ENCODE measurements at places on chromosomes 2 and 18.

DNA sequence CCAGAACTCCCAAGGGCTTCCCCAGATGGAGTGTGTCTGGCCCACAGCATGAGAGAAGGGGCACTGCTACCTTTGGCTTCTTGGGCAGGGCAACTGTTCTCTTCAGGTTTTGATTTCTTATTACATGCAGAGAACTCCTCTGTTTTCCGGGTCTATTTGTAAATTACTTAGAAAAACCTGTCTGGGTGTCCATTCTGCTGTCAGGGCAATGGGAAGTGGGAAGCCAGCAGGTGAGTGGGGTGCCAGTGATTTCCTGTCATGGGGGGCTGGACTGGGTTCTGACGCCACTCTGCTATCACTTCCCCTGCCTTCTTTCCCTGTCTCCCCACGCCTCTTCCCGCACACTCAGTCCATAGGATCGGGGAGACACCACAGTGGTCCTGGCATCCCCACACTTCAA is 58.0 kb upstream of the LGALSL start:
- no peak for DNase-seq

- no peak for DNase-seq
Measured at GRCh38 chr2:67674668-67675067, 277.5 kb downstream of the ETAA1 start.

GRCh38 chr2:100470182-100470581 is at the start of gene NMS:
Gene NMS (plus strand): TSS chr2:100470482. CDS start chr2:100470489, 7 bp downstream.
- DNase-seq, result no peak

DNA sequence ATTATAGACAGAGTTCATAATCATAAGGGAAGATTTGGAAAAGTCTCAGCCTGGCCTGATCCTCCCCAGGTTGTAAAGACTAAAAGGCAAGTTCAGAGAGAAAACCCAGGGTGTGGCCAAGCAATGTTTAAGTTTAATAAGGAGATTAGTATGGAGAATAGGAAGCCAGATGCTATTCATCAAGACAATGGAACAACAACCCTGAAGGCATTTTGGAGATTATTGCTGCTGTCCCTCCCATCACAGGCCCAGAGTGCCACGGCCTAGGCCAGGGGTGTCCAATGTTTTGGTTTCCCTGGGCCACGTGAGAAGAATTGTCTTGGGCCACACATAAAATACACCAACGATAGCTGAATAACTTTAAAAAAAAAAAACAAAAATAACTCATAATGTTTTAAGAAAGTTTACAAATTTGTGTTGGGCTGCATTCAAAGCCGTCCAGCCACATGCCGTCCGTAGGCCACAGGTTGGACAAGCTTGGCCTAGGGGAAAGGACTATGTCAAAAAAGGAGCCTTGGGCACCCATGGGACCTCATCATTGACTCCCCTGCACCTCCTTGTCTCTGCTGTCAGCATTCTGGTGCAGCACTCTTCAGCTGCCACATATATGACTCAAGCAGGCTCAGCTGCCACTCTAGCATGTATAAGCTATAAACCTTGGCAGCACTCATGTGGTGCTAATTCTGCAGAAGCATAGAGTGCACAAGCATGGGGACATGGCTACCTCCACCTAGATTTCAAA is 20.8 kb downstream of the DPP4 start:
- no peak for DNase-seq

- DNase-seq, result peak; percentile 13
Measured at GRCh38 chr2:217827430-217828201, 175.2 kb downstream of the TNS1 start.

DNA sequence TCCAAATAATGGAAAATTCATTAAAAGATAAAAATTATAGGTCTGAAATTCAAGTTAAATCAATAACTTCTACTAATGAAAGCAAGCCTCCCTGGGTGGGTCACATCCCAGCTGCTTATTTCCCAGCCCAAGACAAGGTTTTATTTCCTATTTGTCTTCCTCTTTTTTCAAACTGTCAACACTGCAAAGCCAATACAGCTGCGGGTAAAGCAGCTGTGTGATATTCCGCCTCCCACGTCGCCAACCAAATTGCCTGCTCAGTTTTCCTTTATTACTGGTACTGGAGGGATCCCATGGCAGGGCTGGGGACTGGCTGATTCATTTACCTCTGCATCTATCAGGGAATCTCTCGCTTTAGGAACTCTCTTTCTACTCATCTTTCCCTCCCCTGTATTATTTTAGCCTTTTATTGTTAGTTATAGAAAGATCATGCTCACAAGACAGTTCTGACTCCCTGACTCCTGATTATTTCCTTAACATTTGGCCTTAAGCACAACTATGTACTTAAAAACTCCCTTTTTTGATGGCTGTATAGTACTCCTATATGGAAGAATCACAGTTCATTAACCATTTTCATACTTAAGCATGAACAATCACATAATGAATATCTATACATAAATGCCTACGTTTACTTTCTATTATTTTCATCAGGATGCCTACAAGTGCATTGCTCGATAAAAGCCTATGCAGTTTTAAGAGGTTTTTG is 253.1 kb downstream of the CDCA7 start:
- DNase-seq, result no peak

GRCh38 chr2:167005096-167005495 is 116.8 kb downstream of the XIRP2 start:
- DNase-seq, result no peak

- DNase-seq, result no peak
Measured at GRCh38 chr2:37671816-37672103, 318 bp upstream of the CDC42EP3 start.

GRCh38 chr2:70472221-70472890 is 81.3 kb downstream of the TGFA start:
- DNase-seq, result no peak

- DNase-seq, result peak; percentile 67
Measured at GRCh38 chr2:202178346-202178958, 59.9 kb downstream of the SUMO1 start.

GRCh38 chr2:108222261-108222660 is 17.5 kb upstream of the SULT1C3 start:
- DNase-seq, result no peak

- DNase-seq, result peak; percentile 23
Measured at GRCh38 chr18:55110436-55110835, 151.2 kb upstream of the CCDC68 start.

DNA sequence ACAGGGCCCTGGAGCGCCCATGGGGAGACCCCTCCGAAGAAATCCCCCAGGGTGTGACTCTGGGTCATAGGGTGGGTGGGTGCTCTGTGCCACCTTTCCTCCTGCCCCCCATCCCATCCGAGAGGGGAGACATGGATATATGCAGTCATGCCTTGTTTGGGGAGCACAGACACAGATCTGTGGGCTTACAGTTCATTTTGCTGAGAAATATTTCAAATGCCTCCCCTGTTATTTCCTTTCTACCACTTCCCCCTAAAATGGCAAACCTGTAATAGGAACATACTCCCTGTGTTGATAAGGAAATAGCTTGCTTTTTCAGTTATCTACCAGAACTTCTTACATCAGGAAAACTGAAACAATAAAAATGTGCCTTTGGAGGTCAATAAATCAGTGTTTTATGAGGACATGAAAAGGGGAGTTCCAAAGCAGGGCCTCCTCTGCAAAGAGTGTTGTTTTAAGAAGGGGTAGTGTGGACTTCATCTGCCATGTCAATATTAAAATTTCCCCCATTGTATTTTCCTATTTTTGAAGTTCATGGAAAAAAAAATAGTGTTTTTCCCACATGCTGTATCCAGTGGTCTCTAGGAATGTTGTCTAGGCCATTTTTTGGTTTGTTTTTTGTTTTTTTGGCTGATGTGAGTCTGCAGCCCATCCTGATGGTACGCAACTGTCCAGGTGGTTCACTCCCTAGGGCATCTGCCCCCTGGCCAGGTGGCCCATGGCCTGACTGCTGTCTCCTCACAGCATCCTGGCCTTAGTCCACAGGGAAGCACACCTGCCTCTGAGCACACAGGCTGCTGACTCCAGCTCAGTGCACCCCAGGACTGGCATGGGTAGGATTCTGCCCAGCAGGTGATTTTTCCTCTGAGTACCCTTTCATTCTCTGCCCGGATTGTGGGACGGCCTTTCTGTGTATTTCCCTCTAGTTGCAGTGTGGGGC is 3.7 kb downstream of the TNFRSF11A start:
- no peak for DNase-seq

- DNase-seq, result no peak
Measured at GRCh38 chr2:207847098-207847806, 77.5 kb upstream of the FZD5 start.

- DNase-seq, result no peak
Measured at GRCh38 chr2:28593160-28593755, 97.4 kb downstream of the PLB1 start.

GRCh38 chr2:180368881-180369280 is 361.8 kb upstream of the CWC22 start:
- peak; percentile 4 for DNase-seq

- no peak for DNase-seq
Measured at GRCh38 chr2:241425368-241425767, 69.3 kb downstream of the FARP2 start.

DNA sequence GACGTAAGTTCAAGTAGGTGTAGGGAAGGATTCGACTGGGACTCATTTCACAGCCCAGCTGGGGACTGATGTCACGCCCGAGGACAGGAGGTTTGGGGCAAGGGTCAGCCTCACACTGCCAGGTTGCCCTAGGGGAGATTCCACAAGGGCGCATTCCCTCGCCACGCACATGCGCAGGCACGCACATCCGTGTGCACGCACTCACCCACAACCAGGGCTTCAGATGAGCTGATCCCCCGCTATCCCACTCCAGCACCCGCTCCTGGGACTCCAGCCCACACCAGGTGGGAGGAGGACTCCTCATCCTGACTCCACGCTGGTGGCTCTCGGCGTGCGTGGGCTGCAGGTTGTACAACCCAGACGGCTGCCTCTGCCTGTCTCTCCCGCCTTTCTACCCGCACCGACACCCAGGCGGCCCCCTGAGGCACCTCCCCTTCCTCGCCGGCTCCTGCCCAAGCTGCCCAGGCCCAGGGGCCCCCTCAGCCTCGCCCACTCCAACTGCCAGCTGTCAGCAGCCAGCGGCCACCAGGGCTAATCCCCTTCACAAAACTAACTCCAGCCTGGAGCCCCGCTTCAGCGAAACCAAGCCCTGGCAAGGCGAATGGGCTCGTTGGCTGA is 47.8 kb upstream of the FOSL2 start:
- DNase-seq, result peak; percentile 31

DNA sequence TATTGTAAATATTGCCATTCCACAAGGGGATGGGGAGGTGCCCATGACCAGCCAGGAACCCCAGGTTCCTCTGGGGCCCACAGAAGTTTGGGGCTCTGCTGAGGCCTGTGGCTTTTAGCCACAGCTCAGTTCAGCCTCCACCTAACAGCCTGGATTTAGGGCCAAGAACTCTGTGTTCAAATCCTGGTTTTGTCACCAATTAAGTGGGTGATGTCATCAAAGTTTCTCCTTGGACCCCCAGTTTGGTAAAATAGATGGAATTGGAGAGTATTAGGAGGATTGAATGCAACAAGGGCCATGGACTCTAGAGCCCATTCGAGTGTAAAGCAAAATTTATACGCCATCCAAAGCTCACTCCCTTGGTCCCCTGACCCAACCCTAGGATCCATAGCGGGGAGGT is 3.2 kb upstream of the FEV start:
- DNase-seq, result no peak

- no peak for DNase-seq
Measured at GRCh38 chr2:175612280-175612679, 389.8 kb downstream of the LNPK start.

DNA sequence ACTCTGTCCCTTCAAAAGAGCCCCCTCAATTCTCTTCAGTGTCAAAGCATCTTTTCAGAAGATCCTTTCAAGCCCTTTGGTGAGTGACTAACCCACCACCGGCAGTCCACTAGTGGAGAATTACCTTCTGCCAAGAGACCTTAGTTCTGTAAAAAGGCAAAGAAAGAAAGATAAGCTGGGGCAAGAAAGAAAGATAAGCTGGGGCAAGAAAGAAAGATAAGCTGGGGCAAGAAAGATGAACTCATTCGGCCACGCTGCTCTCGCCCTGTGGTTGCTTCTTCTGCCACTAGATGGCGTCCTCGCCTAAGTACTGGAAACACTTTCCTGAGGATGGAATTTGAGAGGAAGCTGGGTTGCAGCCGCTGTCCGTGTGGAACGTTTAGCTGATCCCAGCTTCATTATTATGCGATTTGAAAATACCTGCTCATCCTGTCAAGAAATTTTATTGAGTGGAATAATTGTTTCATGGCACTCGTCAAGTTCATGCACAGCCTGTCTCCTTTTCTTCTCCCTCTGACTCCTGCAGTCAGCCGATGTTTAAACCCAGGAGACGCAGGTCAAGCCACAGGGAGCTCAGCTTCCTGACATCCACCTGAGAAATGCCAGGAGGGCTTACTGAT is 17.3 kb upstream of the ANXA4 start:
- peak; percentile 81 for DNase-seq

- no peak for DNase-seq
Measured at GRCh38 chr2:153169609-153170008, 309.0 kb downstream of the RPRM start.

DNA sequence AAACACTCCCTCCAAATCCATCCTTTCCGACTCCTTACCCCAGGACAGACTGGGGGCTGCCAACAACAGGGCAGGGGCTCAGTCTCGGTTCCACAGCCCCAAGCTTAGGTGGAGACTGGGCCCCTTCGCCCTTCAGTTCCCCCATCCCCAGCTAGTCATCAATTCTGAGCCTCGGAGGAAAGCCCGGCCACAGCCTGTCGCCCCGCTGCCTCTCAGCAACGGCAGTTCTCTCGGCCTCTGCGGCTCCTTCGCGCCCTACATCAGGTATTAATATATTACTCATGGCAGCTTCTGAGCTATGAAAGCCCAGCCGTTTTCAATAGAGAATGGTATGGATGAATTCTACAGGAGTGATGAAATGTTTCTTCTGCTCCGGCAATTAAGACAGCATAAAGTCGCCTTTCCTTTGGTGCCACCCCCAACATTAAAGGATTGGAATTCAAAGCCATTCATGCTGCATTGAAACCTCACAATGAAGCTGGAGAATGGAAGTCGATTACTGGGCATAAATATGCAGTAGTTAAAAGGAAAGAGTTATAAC is 2.8 kb downstream of the HDAC4 start:
- DNase-seq, result no peak

GRCh38 chr2:157991932-157992331 is 109.7 kb upstream of the UPP2 start:
- no peak for DNase-seq

GRCh38 chr2:238462782-238463396 is 36.2 kb downstream of the ASB1 start:
- DNase-seq, result peak; percentile 63

GRCh38 chr2:74947703-74948102 is 10.7 kb upstream of the POLE4 start:
- DNase-seq, result no peak

GRCh38 chr18:30991397-30991796 is 51.1 kb downstream of the DSC3 start:
- DNase-seq, result no peak

DNA sequence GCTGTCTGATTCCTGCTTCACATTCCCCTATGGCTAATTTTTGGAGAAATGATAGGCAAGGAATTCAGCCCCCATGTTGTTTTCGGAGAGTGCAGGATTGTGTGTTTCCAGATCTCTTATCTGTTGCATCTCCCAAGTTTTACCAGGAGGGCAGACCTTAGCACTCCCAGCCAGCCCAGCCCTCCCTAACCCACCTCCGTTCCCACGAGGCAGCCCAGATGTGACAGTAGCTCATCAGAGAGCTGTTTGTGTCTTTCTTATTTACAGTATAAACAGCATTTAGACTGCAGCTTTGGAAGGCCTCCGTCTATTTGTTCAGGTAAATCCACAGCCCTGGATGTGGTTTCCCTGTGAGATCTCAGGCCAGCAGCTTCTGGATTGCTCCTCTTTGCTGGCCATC is 91.6 kb downstream of the THNSL2 start:
- DNase-seq, result no peak

- peak; percentile 66 for DNase-seq
Measured at GRCh38 chr2:74554820-74555531, 456 bp downstream of the DOK1 start.

All from kidney tubule cell (primary cell).